ENCODE measurements at places on chromosomes 12 and 14.

DNA sequence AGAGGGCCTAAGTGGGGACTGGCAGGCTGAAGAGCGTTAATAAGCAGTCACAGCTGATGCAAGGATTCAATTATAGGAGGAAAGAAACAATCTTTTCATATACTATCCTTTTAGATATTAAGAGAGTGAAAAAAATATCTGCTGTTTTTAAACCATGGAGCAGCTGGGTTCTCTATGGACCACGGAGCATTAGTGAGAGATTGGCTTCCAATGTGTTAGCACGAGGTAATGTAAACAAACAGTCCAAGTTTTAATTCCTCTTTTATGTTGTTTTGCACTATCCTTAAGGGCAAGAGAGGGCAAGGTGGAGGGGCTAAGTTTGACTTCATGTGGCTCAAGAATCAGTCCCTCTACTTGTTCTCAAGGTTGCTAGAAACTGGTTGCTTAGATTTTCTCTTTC is 30.9 kb downstream of the CDKN1B start:
- DNase-seq: no peak

DNA sequence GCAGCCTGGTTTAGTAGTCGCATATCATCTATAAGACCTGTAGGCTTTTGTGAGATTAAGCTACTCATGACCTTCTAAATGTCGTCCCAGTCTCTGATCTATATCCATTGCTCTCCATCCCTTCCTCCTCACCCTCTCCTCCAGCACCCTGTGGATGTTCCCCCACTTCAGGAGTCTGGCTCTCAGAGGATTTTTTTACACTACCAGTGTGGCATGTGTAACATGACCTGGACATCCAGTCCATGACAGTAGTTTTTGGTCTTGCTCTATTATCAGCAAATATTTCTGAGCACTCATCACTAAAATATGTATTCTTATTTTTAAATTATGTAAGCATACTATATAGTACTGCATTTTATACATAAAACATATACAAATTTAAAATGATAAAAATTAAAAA is 142.1 kb downstream of the DYRK2 start:
- DNase-seq: no peak

GRCh38 chr14:58639842-58640484 is 2.2 kb downstream of the DACT1 start:
- DNase-seq: peak; percentile 37

- DNase-seq: no peak
Measured at GRCh38 chr14:100428727-100429126, 105.6 kb downstream of the SLC25A47 start.

GRCh38 chr14:63308723-63309317 is 9.9 kb downstream of the GPHB5 start:
- no peak for DNase-seq

DNA sequence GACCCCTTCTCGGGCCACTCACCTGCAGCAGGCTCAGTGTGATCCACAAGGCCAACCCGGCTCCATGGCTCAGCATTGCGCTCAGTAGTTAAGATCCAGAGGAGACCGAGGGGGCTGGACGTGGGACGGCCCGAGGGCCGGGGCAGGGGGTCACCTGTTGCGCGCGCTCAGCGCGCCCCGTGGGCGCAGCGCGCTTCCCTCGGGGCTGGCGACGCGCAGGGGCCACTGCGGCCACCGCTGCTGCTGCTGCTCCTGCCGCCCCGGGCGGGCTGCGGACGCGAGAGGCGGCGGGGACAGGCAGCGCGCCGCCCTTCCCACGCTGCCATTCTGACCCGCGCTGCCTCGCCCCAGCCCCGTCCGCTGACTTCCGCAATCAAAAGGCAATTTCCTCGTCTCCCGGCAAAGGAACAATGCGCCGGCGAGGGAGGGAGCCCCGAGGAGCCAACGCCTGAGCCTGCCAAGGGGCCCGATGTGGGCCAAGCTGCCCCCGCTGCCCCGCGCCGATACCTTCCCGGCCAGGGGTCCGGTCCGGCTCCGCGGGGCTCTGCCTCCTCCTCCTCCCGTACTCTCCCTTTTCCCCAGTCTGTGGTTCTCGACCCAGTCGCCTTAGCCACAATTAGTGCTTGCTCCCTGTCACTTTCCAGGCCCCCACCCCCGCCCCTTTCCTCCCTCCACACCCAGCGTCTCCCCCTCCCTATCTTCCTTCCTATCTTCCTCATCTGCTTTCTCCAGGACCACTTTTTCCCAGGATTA is 27.3 kb downstream of the PTPRB start:
- DNase-seq: no peak
